ENCODE measurements at places on chromosomes 7 and 10. TPM values are rescaled to one million over a fixed set of nuclear protein-coding genes. Genes with fewer than 3 reads are reported as not detected.

DNA sequence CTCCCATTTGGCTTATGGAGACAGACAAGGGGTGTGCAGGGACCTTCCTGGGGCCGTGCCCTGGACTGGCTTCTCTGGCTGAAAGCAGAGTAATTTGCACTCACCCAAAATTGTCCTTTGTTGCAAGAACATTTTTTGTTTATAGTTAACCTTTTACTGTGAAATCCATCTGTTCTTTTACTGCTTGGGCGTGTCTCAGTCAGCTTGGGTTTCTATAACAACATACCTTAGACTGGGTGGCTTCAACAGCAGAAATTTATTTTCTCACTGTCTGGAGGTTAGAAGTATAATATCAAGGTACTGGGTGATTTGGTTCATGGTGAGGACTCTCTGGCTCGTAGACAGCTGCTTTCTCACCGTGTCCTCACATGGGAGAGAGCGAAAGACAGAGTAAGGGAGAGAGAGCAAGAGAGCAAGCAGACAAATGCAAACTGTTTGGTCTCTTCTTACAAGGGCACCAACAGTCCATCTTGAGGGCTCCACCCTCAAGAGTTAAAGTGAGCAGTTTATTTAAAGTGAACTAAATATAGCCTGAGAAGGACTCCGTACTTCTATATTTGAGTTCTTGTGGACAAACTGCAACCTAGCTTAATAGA lies 131.0 kb upstream of the NPY start:
- no peak for DNase-seq

DNA sequence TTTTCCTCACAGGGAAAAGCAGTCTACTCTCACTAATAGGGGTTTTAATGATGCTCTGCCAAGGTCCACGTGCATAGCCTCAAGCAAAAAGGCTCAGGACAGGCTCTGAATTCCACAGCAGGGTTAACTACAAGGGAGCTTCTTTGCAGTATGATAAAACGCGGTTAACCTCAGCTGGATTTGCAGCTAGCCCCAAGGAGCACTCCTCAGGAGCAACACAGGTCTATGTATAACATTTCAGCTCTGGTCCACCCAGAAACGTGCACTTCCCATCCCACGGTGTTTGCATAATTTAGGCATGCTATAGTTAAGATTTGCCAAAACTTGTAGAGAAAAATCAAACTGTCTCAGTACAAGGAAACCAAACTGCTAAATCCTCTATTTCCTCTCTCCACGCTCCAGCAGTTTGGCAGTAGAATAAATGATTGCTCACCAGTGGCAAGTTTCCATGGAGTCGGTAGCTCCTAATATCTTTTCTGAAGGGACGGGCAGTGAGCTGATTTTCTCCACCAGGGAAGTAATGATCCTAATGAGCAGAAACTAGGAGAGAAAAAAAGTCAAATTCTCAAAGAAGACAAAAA lies 13.1 kb upstream of the ASB4 start:
- DNase-seq = no peak

DNA sequence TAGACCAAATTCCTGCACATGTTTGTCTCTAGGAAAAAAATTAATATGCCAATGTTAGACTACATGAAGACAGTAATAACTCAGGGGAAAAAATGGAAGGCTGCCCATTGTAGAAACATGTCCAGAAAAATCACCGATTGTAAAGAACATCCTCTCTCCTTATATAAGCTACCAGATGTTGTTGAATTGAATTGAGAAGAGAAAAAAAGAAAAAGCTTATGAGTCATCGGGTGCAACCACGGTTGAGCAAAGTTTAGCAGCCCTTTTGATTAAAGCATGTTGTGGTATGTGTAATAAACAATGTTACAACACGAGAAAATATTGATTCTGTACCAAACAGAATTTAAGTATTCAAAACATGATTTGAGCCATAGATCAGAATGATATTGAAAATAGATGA lies 102.3 kb upstream of the ARHGAP21 start:
- no peak for DNase-seq

- no peak for DNase-seq
These were observed 43.9 kb upstream of the GPAM start for GRCh38 chr10:112227331-112227987.

- DNase-seq = no peak
These were observed 563.1 kb downstream of the LRMDA start for GRCh38 chr10:75994357-75995040.

DNA sequence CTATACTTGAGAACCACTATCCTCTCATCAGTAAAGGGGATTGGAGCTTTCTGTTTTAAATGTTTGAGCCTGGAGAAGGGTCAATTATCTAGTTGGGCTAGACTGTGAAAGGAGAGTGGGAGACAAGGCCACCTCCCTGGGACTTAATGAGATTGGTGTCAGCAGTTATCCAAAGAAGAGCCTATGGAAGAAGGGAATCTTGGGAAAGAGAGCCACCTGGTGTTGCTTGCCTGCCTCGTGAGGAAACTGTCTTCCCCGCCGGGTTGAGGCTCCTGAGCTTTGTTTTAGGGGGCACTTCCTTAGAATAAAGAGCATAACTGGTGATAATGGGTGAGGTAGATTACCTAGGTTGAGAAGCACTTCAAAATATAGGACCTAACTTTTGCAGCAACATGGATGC lies 32.0 kb upstream of the ABCB4 start:
- DNase-seq = no peak

DNA sequence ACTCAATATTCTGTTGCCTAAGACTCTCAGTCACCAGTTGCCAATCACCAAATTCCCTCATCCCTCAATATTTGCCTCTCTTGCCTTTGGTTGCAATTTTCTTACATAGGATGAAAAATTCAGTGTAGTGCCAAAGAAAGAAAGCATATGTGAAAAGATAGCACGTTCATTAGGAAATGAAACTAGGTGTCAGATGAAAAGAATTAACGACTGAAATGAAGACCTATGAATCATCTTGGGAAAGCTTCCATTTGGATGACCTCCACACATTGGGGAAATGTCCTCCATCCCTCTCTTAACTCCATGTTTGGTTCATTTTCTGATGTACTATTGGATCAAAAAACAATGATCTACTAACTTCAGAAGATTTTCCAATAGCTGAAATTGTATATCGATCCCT lies 145.1 kb upstream of the MEOX2 start:
- no peak for DNase-seq

GRCh38 chr7:17329440-17329839 lies 31.0 kb downstream of the AHR start:
- no peak for DNase-seq

DNA sequence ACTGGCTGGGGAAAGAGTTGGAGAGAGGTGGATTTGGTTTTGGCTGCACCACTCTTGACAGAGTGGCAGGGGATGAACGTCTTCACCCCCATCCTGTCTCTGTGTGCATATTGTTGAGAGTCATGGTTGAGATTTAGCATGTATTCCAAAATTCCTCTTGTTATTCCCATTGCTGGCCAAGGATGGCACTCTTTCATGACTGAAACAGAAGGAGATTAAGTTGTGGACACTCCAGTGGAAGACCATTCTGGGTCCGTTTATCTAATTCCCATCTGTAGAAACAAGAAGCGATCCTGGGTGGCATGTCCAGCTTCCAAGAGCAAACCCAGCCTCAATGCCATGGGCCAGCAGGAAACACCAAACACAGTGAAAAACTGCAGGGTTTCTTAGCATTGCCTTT lies 469.0 kb upstream of the IGFBP3 start:
- DNase-seq = no peak

Gene CELF2
- total RNA-seq = 209 TPM

Gene TRIM50
- not detected for total RNA-seq

Measured in activated CD4-positive, alpha-beta memory T cell treated with anti-CD3 and anti-CD28 coated beads, Interleukin-2, amount 10 ng/mL, durations not matched to agents 7 days and 5 days (primary cell).